ENCODE measurements at places on chromosomes 16 and 17. TPM values are rescaled to one million over a fixed set of nuclear protein-coding genes. Genes with fewer than 3 reads are reported as not detected.

GRCh38 chr16:4696172-4696904 is 3.0 kb downstream of the NUDT16L1 start:
- no peak for ATAC-seq

GRCh38 chr16:67407176-67407787 is 9.0 kb downstream of the ZDHHC1 start:
- no peak for ATAC-seq

GRCh38 chr17:50279639-50280038 is 5.4 kb downstream of the TMEM92 start:
- no peak for ATAC-seq

DNA sequence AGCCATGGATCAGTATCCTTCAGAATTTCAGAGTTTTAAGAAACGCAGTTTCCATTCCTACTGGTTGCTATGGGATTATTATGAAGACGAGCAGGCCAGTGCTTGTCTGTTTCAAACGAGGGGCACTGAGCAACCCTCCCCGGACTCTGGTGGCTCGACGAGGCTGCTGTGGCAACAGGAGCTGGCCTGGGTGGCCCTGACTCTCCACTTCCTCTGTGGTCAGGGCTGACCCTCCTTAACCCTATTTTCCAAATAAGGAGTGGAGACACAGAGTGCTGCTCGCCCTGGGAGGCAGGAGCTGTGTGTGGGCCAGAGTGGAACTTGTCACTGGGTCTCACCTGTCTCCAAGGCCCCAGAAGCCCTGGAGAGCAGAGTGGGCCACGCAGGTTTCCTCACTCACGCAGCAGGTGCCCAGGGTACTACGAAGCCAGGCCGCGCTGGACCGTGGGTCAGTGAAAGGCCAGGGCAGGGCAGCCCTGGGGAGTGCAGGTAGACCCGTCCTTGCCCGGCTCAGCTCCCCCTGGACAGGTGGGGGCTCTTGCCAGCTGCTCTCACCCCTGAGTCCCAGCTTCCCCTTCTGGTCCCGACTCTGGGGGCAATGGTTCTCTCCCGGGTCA is 3.3 kb downstream of the GALNS start:
- ATAC-seq = no peak

- peak; percentile 49 for ATAC-seq
Observed at GRCh38 chr17:48597778-48598631, 4.4 kb upstream of the HOXB5 start.

GRCh38 chr16:80288616-80289015 is 252.2 kb upstream of the DYNLRB2 start:
- ATAC-seq = no peak

- ATAC-seq = no peak
Observed at GRCh38 chr17:49637050-49637449, 40.8 kb downstream of the SPOP start.

DNA sequence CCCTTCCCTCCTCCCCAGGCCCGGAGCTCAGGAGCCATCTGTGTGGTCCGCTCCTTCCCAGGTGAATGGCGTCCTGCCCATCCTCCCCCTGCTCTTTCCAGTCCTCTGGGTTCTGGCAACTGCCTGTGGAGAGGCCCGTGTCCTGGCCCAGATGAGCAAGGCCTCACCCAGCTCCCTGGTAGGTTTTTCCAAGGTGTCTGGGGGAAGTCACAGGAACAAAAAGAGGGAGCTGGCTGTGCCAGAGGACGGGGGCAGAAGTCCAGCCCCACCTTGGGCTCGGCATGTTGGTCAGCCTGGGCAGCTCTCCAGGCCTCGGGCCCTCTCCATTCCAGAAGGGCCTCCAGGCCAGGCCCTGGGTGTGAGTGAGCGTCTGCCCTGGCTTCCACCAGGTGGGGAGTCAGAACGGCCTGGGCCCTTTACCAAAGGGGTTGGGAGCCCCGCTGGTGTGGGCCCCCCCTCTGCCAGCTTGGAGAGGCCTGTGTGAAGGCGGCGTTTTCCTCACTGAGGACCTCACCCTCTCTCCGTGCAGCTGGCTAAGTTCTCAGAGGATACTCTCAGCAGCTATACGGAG is 25.1 kb downstream of the CASKIN2 start:
- no peak for ATAC-seq

DNA sequence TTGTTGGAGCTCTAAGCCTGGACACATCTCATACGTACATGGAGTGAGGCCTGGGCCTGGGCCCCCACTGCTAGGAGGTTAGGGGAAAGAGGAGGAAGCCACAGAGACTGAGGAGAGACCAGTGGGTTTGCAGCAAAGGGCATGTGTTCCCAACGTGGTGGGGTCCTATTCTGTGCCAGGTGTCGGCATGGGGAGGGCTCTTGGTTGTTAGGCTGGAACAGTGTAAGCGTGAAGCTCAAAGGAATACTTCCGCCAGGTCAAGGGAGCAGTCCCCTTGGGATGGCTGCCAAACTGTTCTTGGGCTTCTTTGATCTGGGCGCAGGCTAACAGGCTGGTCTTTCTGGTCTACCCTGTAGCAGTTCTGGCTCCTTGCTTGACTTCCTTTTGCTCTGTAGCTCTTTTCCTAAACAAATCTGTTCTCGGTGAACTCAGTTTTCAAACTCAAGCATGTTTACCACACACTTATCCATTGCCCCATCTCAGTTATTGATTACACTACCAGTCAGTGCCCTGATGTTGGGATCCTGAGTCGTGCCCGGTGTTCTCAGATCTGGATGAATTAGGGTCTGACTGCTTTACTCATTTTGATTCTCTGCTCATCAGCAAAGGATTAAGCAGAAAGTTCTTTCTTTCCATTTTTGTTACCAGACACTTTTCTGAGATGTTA is 36.4 kb downstream of the GPT2 start:
- peak; percentile 61 for ATAC-seq

GRCh38 chr17:16940116-16940881 is 31.6 kb downstream of the TNFRSF13B start:
- no peak for ATAC-seq

DNA sequence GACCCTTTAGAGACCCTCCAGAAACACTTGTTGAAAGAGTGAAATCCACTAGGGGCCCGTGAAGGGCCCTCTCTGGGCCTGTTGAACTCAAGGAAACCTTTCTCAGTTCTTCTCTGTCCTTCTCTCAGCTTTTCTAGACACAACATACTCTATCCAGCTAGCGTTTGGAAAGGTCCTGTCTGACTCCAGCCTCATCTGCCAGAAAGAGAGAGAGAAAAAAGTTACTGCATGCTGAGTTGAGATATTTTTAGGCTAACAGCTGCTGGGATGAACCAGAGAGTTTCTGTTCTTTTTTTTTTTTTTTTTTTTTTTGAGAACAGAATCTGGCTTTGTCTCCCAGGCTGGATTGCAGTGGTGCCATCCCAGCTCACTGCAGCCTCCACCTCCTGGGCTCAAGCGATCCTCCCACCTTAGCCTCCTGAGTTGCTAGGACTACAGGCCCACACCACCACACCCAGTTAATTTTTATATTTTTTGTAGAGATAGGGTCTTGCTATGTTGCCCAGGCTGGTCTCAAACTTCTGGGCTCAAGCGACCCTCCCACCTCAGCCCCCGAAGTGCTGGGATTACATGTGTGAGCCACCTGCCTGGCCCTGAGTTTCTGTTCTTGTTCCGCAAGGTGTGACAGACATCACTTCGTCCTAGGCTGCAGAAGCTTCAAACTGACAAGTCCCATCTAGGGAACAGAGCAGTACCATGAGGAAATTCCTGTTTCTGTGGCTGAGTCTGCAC is 14.9 kb upstream of the TEX2 start:
- ATAC-seq = no peak

DNA sequence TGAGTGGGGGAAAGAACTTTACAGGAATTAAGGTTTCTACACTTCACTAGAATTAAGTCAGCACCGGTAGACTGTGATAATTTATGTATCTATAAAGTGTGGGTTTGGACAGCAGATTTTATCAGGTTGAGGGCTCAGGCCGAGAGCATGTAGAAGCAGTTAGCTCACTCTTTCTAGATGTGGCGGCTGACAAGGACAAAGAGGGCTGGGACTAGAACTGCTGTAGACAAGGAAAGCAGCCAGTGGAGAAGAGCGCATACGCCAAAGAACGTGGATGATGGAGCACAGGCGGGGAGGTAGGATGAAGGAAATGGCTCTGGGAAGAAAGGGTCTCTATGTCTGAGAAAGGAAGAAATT is 504 bp upstream of the GOSR1 start:
- ATAC-seq = peak; percentile 18

DNA sequence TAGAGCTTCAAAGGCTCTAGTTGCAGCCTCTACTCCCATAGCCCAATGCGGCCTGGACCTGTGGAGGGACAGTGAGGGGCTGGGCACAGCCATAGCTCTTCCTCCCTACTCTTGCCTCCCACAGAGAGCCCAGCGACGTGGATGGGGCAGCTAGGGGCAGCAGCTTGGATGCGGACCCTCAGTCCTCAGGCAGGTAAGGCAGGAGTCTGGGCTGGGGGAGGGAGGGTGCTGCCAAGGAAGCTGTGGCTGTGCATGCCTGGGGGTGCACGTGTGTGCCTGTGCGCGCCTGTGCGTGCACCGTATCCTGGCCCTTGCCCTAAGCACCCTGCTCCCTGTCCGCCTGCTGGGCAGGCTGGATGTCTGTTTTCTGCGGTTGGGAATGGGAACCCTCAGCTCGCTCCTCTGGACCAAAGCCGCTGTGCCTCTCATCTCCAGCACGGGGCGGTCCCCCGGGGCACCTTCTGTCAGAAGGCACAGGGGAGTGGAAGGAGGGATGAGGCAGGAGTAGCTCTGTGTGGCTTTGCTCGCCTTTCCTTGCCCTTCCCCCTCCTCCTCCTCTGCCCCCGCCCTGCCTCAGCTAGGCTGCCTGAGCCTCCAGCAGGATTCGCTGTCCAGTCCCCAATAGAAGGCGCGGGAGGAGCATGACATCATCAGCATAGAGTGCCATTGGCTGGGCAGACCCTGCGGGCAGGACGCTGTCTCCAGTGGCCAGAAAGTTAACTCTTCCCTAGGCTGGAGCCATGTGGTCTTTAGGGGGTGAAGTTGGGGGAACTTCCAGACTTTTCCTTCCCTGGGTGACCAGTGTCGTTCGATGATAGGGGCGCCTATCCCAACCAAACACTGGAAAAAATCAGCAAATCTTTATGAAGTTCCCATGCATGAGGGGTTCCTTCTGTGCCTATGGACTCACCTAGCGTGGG is 797 bp downstream of the PRCD start:
- peak; percentile 77 for ATAC-seq

- ATAC-seq = peak; percentile 27
Observed at GRCh38 chr17:1485423-1486376, 6.8 kb downstream of the MYO1C start.

DNA sequence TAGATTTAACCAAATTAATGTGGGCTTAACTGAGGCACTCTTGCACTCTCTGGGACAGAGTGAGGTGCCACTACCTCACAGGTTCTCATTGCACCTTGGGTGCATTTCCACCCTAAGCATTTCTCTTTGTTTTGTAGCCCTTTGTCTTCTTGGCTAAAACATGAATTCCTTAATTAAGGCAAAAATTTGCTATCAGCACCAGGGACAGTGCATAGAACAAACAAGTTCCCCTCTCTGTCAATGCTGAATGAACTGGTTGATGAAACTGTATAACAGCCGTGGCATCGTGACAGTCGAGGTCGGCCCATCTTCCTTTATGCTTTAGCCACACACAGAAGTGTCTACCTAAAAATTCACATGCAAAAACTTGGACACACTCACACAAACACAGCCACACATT is 74.8 kb downstream of the HS3ST2 start:
- ATAC-seq = no peak

- no peak for ATAC-seq
Observed at GRCh38 chr16:7137560-7138330, 194.9 kb upstream of the RBFOX1 start.

- ATAC-seq = peak; percentile 22
Observed at GRCh38 chr17:76147211-76148014, 6.4 kb upstream of the FOXJ1 start.

- no peak for ATAC-seq
Observed at GRCh38 chr16:4246777-4247459, 5.0 kb upstream of the SRL start.

DNA sequence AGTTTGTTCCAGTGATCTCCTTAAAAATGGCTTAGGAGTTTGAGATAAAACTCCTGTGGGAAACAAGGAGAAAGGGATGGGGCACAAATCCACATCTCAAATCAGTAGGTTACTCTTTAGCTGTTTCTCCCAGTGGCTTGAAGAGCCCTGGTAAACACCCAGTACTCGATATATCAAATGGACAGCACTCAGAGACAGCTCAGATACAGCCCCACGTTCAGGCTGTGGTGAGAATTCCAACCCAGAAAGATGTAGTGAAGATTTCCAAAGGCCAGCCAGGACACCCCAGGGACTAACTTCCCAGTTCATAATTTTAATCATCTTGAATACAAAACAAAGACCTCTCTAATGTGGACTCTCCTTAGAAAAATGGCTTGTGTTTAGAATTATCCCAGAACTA is 6.4 kb upstream of the VEZF1 start:
- ATAC-seq = no peak

GRCh38 chr16:3948378-3948995 is 68.0 kb upstream of the CREBBP start:
- peak; percentile 20 for ATAC-seq

- no peak for ATAC-seq
Observed at GRCh38 chr16:67245674-67246080, 1.6 kb downstream of the FHOD1 start.

DNA sequence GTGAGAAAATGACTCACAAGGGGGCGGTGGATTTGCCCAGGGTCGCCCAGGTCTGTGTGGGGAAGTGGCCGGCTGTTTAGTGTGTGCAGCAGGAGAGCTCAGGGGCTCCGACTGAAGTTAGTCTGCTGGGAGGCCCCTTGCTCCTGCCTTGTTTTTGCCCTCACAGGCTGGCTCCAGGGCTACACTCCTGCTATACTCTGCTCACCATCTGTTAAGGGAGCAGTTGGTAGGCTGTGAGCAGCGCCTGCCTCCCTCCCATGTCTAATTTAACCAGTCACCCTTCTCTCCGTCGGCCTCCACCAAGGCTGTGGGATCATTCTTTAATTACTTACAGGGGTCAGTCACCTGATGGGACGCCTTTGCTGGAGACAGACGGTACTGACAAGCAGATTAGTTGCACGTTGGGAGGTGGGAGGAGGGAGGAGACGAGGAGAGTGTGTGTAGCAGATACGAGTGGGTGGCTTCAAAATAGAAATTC is 35.5 kb downstream of the KSR1 start:
- no peak for ATAC-seq

- no peak for ATAC-seq
Observed at GRCh38 chr16:77888871-77889270, 100.5 kb downstream of the VAT1L start.

DNA sequence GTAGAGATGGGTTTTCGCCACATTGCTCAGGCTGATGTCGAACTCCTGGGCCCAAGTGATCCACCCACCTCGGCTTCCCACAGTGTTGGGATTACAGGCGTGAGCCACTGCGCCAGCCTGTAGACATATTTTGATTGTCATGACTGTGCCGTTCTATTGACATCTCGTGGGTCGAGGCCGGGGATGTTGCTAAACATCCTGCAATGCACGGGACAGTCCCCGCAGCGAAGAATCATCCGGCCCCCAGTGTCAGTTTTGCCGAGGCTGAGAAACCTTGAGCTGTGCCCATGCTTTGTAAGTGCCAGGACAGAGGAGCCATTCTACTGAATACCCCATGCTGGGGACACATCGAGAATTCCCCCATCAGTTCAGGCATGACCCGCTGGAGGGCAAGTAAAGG is 69.1 kb upstream of the GSE1 start:
- ATAC-seq = no peak

Gene C17orf58
- total RNA-seq = 10.3 TPM

Gene UTP18
- total RNA-seq = 39.2 TPM

Gene NOTUM
- not detected for total RNA-seq

Gene KRT31
- 0.38 TPM for total RNA-seq

Measured in motor neuron (in vitro differentiated cells).